Activated naive CD8-positive, alpha-beta T cell treated with anti-CD3 and anti-CD28 coated beads, Interleukin-2, amount 50 U/mL, for 16 hours (primary cell): ENCODE measurements at places on chromosomes 2 and 18.

DNA sequence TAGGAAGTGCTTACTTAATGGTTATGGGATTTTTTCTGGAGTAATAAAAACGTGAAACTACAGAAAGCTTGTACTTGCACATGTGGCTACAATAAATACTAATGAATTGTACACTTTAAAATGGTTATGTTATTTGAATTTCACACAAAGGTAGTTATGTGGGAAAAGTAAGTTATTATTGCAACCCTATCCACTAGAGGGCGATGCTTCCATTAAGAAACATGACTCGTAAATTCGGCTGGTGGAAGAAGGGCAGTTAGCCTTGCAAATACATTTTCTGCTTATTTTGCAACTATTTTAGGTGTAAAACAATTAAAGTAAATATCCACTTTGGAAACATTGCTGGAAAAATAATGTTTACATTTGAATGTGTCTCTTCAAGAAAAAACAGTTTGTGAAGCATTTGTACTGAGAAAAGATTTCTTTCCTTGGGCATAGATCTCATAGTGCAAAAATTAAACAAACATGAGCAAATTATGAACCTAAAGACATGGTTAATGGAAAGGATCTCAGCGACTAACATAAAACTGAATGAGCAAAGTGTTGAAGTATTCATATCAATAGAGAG is 68.1 kb upstream of the CSRNP3 start:
- no peak for DNase-seq

DNA sequence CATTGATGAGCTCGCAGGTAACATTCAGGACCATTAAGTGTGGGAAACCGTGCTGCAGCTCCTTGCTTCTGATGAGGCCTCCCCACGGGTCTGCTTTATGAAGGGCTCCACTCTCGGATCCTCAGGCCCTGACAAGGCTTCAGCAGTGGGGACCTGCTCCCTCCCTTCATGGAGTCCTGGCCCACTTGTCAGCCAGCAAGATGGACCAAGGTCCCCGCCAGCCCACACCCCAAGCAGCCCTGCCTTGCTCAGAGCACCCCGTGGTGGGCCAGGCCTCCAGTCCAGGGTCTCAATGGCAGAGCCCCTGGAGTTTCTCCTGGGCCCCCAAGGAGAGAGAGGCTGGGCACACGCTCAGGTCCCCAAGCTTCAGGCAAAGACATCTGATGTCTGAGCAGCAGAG is 41.5 kb downstream of the CROCC2 start:
- no peak for DNase-seq

DNA sequence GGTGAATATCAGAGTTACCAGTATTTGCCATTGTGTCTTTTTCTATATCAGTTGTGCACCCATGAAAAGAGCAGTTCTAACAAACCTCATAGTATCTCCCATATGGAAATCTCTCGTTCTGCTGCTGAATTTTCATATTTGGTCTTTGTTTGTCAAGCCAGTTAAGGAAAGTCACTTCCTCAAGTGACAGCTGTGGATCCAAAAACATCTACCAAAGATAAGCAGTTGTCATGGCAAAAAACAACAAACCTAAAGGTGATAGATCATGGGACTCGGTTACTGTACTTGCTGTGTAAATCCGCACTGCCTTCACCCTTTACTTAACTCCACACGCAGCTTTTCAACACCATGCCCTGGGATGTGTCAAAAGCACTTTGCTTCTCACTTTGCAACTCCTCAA is 17.3 kb downstream of the BMP10 start:
- DNase-seq: no peak

DNA sequence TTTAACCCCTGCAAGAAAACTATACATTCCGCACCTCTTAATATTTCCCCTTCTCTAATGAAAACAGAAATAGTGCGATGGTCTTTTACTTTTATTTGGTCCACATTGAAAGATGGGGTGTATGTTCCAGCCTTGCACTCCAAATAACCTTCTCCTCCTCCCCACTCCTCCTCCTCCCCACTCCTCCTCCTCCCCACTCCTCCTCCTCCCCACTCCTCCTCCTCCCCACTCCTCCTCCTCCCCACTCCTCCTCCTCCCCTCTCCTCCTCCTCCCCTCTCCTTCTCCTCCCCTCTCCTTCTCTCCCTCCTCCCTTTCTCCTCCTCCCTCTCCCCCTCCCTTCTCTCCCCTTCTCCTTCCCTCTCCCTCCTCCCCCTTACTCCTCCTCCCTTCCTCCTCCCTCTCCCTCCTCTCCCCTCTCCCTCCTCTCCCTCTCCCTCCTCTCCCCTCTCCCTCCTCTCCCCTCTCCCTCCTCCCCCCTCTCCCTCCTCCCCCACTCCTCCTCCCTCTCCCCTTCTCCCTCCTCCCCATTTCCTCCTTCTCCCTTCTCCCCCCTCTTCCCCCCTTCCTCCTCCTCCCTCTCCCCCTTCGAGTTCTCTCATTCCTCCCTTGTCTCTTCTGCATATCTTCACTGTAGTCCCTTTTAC is 70.4 kb downstream of the ZNF532 start:
- no peak for DNase-seq

- DNase-seq: no peak
Measured at GRCh38 chr2:119455066-119455718, 23.5 kb downstream of the TMEM37 start.

DNA sequence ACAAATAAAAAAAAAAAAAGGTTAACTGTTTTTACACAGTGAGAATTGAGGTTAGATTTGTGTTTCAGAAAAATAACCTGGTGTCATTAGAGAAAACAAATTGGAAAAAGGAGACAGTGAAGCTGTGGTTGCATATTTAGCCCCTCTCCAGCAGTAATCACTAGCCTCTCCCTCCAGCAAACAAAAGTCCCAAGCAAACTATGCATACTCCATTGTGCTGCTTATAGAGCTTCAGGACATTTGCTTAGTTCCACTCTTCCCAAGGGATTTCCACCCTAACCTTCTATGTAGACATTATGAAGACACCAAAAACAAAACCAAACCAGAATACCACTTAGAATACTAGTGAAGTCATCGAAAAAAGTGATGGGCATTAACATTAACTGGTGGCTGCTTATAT is 534.2 kb upstream of the CDH2 start:
- DNase-seq: no peak

DNA sequence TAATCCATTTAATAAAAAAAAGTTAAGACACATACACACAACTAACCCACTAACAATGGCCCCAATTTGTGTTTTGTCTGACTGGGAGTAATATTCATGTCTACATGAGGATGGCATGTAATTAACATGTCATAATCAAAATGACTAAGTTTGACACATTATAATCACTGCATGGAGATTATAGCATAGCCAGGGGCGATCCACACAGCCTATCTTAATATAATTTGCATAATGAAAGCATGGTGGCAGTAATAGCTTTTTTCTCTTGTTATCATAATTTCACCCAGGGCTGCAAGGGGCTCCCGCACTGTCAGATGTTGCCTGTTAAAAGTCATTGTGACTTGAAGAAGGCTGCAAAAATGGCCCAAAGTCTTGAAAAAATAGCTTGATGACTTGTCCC is 243.7 kb downstream of the SMAD2 start:
- DNase-seq: no peak

- DNase-seq: no peak
Measured at GRCh38 chr18:48861181-48861708, 89.5 kb downstream of the SMAD7 start.

DNA sequence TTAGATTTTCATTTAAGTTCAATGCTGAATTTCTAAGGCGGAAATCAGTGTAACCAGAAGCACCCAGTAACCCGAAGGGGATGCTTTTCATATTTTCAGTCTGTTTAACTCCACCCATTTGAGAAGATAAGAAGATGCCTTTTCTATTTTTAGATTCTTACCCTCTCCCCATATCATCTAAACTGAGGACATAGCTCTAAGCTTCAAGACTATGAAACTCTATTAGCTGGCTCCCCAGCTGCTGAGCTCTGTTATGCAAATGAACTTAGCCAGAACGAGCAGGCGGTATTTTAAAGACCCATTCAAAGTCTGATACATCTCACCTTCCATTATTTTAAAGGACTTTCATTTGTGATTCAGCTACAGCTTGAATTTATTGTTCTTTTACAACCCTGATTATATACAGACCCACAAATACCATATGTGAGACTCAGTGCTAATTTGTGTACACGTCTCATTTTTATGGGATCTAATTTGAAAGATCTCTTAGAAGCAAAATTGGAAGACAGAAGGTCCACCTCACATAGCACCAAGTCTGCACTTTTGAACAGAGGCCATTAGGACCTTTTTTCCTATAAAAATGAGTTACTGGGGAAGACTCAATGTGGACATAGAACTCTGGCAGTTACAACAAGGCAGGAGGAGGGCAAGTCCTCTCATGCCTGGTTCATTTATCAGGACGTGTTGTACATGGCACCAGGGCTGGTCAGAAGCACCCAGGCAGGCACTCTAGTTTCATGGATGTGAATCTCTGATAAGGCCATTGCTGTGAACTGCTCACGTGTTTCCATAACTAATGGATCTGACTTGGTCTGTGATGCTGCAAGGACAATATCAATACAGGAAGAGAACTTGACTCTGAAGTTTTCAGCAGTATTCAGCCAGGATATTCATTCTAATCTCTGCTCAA is 16.3 kb downstream of the CDC42EP3 start:
- DNase-seq: no peak

- no peak for DNase-seq
Measured at GRCh38 chr2:45616658-45617411, 5.8 kb upstream of the SRBD1 start.

GRCh38 chr2:14751581-14751980 is 119.1 kb downstream of the LRATD1 start:
- DNase-seq: no peak

- DNase-seq: no peak
Measured at GRCh38 chr18:13376298-13376840, 157.8 kb downstream of the LDLRAD4 start.

DNA sequence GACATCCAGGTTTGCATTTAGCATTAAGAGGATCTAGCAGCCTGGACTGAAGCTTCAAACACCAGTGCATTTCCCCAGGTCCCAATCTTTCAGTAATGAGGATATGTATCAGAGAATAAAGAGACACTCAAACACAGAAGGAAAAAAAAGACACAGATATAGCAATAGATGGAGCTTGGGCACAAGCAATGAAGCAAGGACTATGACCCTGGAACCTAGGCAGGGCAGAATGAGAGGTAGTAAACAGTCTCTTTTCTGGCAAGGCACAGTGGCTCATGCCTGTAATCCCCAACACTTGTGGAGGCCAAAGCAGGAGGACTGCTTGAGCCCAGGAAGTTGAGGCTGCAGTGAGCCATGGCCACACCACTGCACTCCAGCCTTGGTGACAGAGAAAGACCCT is 80.7 kb upstream of the HNRNPA3 start:
- DNase-seq: no peak

GRCh38 chr2:167114018-167114417 is 225.7 kb downstream of the XIRP2 start:
- no peak for DNase-seq

- DNase-seq: no peak
Measured at GRCh38 chr2:112848833-112849232, 12.3 kb upstream of the IL1B start.

GRCh38 chr2:166343467-166343866 is 32.3 kb downstream of the SCN9A start:
- DNase-seq: no peak

DNA sequence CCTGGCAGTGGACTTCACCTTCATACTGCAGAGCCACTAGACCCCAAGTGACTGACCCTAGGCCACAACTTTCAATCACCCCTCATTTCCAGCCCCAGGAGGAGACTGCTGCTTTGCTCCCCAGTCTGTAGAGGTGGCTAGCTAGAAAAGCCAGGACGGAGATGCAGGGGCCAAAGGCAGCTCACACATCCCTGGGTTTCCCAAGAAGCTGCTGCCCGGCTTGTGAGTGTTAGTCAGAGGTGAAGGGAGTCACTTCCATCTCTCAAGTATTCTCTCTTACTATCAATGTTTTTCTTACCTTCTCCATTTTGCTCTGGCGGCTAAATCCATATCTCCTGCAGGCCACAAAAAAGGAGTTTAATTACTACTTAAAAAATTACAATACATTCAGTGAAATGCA is 36.2 kb downstream of the CCDC93 start:
- DNase-seq: no peak

GRCh38 chr2:222604749-222605515 is 51.0 kb downstream of the FARSB start:
- DNase-seq: no peak

DNA sequence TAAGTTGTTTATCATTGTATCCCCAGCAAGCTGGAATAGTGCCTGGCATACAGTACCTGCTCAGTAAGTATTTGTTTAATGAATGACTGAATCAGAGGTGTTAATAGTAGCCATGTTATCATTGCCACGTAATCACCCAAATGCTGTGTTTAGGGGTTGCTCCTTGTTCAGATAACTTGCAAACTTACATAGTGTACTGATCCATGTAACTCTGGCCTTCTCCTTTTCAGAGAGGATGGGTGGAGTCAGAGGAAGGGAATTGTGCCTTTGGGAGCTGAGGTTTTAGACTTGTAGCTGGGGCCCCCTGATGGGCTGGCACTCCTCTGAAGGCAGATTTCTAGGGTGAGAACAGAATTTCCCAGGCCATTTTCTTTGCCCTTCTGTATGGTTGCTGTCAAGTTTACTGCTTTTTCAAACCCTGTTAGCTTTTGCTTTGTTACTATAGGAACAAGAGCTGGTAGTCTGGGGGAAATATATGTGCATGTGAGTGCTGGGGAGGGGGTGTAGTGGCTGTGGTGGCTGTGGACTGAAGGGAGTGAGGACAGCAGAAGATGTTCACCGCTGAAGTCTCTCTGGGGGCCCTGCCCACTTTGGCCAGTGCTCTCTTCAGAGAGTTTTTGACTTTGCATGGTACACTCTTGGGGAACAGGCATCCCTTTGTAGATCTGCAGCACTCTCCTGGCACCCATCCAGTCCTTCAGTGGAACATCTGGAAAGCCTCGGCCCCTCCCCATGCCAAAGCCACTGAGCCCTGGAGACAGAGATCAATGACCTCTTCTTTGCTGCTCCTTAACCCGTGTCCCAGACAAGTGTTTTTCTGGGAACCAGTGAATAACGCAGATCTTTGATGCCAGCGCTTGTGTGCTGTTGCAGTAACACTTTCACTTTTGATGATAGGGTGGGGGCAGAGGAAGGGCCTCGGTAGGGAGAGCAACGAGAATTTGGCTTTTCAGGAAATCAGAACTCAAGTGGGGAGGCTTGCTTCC is 209.0 kb downstream of the PRKCE start:
- no peak for DNase-seq

- no peak for DNase-seq
Measured at GRCh38 chr18:46590103-46590502, 66.9 kb downstream of the LOXHD1 start.

GRCh38 chr2:238568455-238569440 is 142.0 kb downstream of the ASB1 start:
- DNase-seq: no peak

GRCh38 chr18:45464619-45465018 is 150.7 kb upstream of the SLC14A2 start:
- no peak for DNase-seq

- no peak for DNase-seq
Measured at GRCh38 chr2:197196541-197197180, 113.9 kb downstream of the ANKRD44 start.

GRCh38 chr2:164485541-164485940 is 135.7 kb downstream of the GRB14 start:
- DNase-seq: no peak

GRCh38 chr2:230684270-230685168 is 28.1 kb upstream of the CAB39 start:
- no peak for DNase-seq
